ENCODE measurements at places on chromosomes 12 and 14.

- DNase-seq, result no peak
Measured at GRCh38 chr12:91991399-91992187, 154.1 kb downstream of the BTG1 start.

DNA sequence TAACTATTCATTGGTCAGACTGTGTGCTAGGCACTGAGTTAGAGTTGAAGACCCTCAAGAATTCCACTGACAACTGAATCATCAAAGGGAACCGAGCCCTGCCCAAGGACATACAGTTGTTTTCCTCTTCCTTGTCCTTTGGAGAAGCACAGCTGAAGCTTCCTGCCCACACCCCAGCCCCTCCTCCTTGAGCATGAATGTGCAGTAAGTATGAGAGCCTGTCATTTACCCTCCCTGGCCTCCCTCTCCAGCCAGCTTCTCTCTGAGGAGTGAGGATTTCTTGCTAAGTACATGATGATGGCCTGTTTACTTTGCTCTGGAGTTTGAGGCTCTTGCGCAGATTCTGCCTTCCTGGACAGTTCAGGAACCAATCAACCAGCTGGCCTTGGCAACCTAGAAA lies 235.2 kb downstream of the CACNA1C start:
- DNase-seq, result no peak

DNA sequence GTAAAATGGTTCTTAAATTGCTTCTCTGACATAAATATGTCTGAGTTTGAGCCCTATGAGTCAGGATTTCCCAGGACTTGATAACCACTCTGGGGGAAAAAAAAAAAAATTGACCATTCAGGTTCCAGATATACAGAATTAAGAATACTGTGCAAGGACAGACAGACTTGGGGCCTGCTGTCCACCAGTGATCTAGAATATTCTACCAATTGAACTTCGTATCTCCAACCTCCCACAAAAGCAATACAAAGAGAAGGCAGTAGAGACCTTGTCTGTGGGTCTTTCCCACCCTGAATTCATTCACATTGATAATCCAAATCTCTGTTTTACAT lies 4.1 kb downstream of the SINHCAF start:
- no peak for DNase-seq

DNA sequence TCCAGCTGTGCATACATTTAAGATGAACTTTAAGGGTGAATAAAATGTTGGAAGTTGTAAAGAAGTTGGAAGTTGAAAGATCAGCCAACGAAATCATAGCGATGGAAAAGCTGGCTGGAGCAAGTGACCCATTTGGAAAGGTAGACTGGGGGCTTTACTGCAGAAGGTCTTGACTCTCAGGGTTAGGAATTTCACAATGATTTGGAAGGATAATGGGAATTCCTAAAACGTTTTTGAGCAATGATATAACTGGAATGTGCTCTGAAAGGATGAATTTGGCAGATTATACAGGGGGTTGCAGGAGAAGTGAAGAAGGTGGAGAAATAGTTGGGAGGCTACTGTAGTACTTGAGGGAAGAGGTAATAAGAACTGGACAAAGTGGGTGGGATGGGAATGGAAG lies 27.4 kb downstream of the EMP1 start:
- DNase-seq, result no peak

- no peak for DNase-seq
Measured at GRCh38 chr14:76112889-76113624, 38.7 kb upstream of the GPATCH2L start.

- DNase-seq, result no peak
Measured at GRCh38 chr14:68753690-68754089, 39.2 kb downstream of the ZFP36L1 start.

DNA sequence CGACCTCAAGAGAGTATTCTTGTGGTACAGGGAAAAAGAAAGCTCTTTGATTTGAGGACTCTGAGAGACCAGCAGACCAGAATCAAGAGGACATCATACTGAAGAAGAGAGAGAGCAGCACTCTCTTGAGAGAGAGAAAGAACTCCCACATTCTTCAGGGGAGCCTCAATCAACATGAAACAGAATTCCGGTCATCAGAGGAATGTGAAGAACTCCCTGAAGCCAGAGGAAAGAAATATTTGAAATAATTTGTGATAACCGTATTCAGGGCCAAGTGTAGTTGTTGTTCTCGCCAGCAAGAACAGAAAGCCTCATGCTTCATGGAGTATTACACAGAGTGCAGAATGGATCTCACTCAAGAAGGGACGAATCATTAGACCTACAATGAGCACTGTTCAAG lies 363.8 kb upstream of the TMEM132C start:
- no peak for DNase-seq

GRCh38 chr12:120125792-120126634 lies 9.5 kb upstream of the RAB35 start:
- no peak for DNase-seq

DNA sequence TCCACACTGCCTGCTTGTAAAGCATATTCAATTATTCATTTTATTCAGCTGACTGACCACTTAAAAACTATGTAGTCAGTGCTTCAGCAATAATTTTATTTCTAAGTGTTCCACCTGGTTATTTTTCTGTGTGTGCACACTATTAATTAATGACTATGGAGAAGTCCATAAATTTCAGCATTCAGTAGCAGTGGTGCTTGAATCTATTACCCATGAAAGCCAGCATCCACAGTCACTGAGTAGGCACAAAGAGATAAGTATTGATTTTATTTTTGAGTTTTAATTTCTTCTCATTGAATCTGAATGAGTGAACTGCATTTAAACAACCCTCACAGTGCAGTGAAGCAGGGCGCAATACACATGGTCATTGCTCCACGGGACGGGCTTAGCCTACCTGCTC lies 643.1 kb downstream of the GALC start:
- no peak for DNase-seq

- DNase-seq, result no peak
Measured at GRCh38 chr12:56141946-56142784, 10.2 kb upstream of the MYL6B start.

DNA sequence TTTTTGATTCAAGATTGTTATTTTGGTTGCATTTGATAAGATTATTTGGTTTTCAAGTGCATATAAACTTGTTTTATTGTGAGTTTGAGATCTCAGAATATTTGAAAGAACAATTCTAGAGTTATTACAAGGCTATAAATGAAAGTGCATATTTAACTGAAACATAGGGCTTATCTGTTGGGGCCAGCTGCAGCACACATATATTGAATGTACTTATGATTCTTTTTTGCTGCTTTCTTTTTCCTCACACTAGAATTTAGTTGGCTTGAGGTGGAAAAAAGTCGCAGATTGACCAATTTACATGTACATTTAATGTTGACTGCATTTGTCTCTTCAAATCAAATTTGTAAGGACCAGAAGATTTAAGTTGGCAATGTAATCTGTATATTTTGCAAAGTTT lies 88.0 kb downstream of the PCNX1 start:
- no peak for DNase-seq

DNA sequence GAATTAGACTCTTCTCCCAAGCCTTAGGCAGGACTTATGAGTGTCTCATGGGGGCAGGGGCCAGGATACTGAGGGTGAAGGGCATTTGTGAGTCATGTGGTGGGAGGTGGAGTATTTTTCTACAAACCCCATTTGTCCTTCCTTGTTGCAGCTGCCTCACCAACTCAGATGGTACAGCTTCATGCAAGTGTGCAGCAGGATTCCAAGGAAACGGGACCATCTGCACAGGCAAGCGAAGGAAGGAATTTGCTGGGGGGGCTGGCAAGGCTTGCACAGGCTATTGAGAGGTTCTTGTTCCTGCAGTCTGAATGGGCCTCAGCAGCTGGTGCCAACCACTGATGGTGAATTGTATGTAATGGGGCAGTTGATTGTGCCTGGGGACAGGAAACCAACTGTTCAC lies 125.1 kb downstream of the STAB2 start:
- no peak for DNase-seq

- no peak for DNase-seq
Measured at GRCh38 chr14:104732355-104732804, 8.4 kb downstream of the ADSS1 start.

GRCh38 chr14:41568979-41569378 lies 37.7 kb upstream of the LRFN5 start:
- DNase-seq, result no peak

DNA sequence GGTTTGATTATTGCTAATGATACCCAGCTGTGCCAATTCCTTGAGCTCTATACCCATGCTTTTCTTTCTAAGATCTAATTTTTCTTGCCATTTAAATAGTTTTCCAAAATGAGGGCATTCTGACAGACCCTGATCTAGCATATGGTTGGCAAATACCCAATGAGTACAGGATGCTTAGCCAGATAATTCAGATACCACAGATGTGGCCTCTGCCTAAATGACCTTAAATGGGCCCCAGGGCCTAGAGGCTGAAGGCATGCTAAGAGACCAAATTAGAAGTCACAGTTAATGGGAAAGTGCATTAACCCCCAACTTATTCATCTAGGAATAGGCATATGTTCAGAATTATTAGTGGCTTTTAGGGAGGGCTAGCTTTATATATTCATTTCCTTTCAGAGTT lies 122.3 kb upstream of the CNOT2 start:
- DNase-seq, result no peak

DNA sequence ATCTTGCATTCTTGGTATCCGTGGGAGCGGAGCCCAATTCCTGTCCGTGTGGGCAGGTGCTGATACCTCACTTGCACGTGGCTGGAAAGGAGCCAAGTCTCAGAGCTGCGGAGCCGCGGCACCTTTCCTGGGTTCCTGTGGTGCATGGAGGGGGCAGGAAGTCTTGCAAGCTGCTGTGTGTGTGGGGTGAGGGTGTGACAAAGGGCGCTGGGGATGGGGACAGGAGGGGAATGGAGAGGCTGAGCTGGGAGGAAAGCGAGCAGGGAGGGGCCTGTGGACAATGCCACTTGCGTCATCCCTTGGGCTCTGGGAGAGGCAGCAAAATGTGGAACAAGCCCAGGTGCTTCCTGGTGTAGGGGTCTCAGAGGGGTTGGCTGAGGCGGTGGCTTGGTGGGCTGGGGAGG lies 86.7 kb downstream of the CALM1 start:
- peak; percentile 68 for DNase-seq

GRCh38 chr14:104689109-104689880 lies at the start of gene INF2:
Gene INF2 (plus strand): TSS chr14:104689618. CDS start chr14:104701366, 11,748 bp downstream.
- peak; percentile 82 for DNase-seq

DNA sequence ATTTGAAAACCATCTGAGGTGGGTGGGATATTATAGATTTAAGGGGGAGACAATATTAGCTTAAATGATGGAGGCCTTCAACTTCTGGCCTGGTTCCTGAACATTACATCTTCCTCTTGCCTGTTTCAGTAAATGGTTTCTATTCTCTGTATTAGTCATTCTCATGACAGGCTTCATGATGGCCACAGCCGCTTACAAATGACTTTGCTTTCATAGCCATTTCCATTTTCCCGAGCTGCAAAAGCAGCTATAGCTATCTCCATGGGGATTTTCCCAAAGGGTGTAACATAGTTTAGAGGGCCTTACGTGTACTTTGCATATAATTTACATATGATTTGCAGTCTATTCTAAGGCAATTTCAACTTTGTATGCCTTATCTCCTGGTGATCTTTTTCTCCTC lies 121.8 kb downstream of the NRXN3 start:
- no peak for DNase-seq

- no peak for DNase-seq
Measured at GRCh38 chr12:111067498-111067897, 147.1 kb upstream of the MYL2 start.

- DNase-seq, result no peak
Measured at GRCh38 chr12:85866986-85867776, 6.9 kb upstream of the NTS start.

DNA sequence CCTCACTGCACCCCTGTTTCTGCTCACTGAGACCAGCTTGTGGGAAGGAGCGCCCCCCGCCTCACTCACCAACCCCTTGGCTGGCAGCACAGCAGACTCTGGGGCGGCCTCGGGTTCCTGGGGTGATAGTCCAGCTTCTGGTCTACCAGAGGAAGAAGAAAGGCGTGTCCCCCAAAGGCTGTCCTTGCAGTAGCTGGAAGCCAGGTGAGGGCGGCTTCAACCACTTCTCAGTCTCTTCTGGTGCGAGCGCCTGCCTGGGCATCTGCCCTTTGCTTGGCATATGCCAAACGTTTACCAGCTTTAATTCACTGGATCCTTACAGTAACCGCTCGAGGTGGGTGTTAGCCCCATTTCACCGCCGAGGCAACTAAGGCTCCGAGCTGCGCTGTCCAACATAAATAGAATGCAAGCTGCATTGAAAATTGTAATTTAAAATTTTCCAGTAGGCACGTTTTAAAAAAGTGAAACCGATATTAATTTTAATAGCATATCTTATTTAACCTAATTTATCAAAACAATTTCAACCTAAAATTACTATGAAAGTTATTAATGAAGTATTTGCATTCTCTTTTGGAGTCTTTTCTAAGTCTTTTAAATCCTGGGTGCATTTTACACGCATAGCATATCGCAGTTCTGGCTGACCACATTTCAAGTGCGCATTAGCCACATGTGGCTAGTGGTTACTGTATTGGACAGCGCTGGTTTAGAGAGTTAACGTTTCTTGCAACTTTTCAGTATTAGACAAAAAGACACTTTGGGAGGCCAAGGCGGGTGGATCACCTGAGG lies 872 bp downstream of the FAM177A1 start:
- no peak for DNase-seq

DNA sequence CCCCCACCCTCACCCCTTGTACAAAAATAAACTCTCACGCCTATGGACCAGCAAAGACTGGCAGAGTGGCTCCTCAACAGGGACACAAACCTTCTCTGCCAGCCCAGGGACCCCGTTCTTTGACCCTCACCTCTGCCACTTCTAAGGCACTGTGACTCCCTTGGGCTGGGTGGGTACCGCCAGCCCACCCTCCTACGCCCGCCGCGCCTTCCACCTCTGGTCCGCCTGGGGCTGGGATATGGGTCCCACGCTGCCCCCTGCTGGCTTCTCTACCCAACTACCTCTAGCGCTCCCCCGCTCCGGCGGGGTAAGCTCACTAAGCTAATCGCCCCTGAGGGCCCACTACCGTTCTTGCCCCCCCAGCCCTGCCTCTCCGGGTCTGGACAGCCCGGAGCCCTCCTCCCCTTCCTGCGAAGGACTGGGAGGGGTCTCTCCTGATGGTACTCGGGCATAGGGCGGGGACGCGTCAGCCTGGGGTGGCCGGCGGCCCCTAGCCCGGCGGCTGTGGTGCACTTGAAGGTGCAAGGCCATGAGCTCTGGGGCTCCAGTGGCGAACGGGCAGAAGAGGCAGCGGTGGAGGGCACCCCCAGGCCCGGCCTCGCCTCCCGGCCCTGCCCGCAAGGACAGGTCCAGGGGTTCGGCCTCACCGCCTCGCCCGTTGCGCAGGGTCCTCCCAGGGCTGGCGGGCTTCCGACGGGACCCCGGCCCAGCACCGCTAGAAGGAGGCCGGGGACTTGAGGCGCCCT lies 8.1 kb downstream of the ZNF219 start:
- DNase-seq, result no peak

- DNase-seq, result peak; percentile 77
Measured at GRCh38 chr12:121005346-121005815, 10.9 kb downstream of the C12orf43 start.

Data from activated effector memory CD4-positive, alpha-beta T cell treated with anti-CD3 and anti-CD28 coated beads, Interleukin-2, amount 50 U/mL, for 16 hours (primary cell).